ENCODE measurements at places on chromosomes 16 and 17.

- DNase-seq = no peak
These were observed 155.2 kb upstream of the KCNJ16 start for GRCh38 chr17:69919789-69920188.

- no peak for DNase-seq
These were observed 43.6 kb upstream of the PEMT start for GRCh38 chr17:17635126-17635525.

DNA sequence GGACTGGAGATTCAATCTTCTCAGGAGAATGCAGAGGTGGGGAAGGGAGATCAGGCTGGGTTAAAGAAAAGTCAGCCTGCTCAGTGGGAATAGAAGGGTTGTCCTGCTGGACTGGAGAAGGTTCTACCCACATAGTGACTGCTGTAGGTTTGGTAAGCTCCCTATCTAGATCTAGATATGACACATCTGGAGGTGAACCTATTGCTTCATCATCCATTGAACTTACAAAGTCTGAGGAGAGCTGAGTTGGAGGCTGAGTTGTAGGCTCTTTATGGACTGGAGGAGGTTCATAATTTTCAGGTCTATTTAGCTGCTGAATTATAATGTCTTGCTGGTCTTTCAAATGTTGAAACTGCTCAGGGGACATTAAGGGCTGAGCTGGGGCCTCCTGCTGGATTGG, 46.0 kb upstream of the NF1 start:
- DNase-seq = no peak

GRCh38 chr17:68993112-68993511, 37.9 kb upstream of the ABCA8 start:
- no peak for DNase-seq

DNA sequence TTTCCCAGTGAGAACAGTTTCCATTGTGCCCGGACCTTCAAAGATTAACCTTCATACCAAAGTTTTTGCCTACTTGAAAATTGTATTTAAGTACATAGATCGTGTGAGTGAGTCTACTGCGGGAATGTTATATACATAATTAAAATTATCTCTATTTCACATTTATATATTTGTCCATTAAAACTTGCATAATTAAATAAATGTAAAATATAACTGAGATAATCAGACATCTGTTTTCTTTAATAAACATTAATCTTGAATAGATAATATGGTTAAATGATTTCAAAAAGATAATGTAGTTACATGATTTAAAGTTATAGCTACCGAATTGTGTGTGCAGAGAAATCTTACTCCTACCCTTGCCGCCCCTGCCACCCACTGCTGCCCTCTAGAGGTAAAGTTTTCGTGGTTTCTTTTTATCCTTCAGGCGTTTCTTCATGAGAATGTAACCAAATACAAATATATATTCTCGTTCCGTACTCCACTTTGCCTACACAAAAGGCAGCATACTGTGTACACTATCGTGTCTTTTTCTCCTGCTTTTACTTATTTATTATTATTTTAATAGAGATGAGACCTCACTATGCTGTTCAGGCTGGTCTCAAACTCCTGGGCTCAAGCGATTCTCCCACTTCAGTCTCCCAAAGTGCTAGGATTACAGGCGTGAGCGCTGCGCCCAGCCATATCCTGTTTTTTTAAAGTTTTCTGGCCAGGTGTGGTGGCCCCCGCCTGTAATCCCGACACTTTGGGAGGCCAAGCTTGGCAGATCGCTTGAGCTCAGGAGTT, 35.6 kb downstream of the RPA1 start:
- DNase-seq = no peak

DNA sequence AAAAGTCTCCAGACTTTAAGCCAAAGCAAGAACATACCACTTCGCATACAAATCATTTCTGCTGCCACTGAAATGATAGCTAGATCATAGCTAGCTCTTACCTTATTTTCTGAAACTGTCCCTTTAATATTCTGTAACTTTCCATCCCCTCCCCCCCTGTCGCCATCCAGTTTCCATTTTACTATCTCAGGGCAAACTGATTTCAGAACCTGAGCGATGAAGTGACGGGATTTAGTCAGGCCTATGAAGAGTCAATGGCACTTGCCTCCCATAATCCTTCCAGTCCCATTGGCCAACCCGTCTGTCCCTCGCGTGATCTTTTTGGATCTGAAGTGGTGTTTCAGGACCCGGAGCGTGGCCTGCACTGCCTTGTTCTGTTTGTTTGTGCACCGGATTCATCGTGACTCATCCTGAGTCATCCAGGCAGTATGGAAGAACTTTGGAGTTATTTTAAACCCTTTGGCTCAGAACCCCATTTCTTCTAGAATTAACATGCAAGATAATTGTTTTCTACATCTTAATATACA, 199.8 kb upstream of the CHMP6 start:
- peak; percentile 32 for DNase-seq

DNA sequence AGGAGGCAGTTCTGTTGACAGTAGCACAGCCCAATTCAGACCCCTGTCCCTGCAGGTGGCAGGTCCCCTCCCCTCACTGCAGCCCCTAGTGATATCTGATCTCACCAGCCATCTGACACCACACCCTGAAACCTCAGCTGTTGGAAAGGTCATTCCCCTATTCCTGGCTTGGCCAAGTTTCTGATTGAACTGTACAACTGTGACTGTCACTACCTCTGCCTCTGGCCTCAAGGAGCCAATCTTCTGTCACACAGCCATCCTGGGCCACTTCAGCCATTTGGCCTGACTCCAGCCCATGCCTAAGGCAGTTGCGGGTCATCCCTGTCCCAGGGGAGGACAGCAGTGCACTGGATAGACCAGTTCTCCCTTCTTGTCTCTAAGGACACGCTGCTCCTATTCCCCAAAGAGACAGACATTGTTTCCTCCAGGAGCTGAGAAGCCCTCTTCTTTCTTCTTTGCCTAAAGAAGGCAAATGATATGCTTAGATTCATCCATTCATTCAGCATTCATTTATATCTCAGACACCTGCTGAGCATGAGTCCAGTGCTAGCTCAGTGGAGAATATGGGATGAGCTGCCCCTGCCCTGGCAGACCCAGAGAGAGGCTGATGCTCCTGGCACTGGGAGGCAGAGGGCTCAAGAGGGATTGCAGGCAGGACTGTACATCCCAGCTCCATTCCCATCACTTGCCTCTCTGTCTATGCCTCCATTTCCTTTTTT, 4.6 kb upstream of the ALDOA start:
- no peak for DNase-seq

- no peak for DNase-seq
These were observed 19.6 kb upstream of the PMFBP1 start for GRCh38 chr16:72191551-72191950.

DNA sequence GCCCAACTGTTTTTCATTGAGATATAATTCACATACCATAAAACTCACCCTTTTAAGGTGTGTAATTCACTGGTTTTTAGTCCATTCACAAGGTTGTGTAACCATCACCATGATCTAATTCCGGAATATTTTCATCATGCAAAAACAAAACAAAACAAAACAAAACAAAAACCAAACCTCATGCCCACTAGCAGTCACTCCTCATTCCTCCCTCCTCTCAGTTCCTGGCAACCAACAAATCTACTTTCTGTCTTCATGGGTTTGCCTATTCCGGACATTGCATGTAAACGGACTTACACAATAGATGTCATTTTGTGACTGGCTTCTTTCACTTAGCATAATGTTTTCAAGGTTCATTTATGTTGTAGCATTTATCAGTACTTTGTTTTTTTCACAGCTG, 4.5 kb upstream of the NOD2 start:
- DNase-seq = no peak

DNA sequence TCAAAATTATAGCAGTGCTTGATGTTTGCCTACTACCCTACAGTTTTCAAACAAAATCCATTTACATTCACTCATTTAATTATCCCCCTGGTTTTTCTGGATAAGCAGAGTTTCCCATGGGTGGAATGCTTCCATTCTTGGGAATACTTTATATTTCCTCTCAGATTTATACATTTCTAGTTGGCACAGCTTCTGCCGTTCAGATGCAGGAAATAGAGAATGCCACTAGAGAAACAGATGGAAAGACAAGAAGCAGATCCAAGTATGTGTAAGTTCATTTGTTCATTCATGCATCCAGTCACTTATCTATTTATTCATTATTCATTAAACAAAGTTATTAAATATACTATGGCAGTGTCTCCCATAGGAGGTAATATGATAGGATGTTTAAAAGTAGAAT, 65.0 kb upstream of the CACNG5 start:
- no peak for DNase-seq

DNA sequence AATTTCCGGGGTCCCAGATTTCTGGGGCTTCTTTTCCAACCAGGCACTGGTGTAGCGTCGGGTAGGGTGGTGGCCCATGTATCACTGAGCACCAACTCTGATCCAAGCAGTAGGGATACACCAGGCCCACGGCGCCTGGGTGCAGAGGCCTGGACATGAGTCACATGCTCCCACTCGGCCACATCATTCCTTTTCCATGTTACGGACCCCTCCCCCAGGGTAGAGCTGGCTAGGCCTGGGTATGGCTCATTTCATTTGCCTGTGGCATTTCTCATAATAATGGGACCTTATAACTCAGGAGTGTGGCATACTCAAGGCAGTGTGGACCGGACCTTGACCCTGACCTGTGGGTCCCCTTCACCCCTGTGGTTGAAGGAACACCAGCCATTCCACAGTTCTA, 18.0 kb upstream of the NDRG4 start:
- no peak for DNase-seq

DNA sequence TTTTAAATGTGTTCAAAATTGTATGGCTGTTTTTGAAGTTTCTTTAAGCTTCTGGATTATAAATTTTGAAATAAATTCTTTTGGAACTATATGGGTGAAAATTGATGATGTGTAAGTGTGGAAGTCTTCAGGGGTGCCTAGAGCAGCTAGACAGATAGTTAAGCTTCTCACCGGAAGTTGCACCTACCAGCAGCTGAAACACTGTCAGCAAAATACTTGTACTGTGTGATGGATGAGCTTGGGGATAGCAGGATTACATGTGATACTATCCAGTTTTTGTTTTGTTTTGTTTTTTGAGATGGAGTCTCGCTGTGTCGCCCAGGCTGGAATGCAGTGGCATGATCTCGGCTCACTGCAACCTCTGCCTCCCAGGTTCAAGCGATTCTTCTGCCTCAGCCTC, 19.7 kb downstream of the RBL2 start:
- no peak for DNase-seq

DNA sequence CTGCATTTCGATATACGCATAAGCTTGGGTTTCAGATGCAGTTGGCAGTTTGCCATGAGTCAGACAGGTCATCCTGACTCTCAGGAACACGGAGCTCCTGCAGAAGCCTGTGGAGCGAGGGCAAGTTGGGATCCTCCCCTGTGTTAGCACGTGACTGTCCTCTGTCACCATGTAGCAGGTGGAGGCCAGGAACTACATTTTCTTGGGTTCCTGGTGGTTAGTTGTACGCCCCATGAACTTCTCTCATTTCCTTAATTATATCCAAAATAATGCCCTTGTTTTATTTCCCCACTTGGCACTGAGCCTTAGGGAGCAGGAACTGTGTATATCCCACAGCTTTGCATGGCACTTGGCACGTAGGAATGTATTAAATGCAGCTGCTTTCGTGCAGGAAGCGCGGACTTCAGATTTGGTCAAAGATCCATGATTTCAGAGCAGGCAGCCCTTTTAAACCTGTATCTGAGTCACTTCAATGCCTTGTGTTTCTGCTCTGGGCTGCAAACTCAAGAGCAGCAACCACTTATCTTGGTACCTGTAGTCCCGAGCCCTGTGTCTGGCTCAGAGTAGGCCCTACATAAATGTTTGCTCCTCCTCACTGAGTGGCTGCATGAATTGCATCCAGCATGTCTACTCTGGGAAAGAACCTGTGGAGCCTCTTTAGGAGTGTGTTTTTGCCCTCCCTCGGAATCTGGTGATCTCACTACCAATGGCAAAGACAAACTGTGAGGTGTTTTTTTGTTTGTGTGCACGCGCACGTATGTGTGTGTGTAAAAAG, 428.4 kb downstream of the MAF start:
- DNase-seq = peak; percentile 18

DNA sequence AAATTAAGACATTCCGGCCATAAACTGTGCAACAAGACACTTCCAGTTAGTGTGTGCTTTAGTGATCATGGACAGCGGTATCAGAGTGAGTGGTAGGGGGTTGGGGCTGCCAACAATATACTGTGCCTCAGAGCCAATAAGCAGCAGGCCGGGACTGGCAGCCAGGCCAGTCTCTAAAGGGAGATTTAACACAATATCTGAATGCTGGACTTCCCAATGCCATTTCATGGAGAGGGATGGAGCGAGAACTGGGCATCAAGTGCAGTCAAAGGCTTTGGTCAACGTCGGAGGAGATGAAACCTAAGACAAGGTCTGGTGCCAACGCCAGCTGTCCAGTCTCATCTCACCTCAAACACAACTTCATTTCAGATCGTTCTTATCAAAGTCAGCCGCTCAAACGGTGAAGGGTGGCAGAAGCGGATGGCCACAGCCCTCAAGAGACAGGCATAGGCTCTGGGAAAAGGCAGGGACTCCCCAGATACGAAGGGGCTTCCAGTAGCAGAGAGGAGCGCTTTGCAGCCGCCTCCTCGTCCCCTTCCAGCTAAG, 935 bp downstream of the USP32 start:
- DNase-seq = no peak

GRCh38 chr17:82876602-82877379, 37.0 kb upstream of the ZNF750 start:
- DNase-seq = no peak

- no peak for DNase-seq
These were observed 17.2 kb downstream of the UBE2Z start for GRCh38 chr17:48925251-48925990.

- no peak for DNase-seq
These were observed 55.1 kb upstream of the CNTNAP4 start for GRCh38 chr16:76222087-76222486.

GRCh38 chr17:45575126-45575885, 84.8 kb upstream of the PLEKHM1 start:
- DNase-seq = no peak

- no peak for DNase-seq
These were observed 3.7 kb downstream of the DUSP14 start for GRCh38 chr17:37493249-37494027.

DNA sequence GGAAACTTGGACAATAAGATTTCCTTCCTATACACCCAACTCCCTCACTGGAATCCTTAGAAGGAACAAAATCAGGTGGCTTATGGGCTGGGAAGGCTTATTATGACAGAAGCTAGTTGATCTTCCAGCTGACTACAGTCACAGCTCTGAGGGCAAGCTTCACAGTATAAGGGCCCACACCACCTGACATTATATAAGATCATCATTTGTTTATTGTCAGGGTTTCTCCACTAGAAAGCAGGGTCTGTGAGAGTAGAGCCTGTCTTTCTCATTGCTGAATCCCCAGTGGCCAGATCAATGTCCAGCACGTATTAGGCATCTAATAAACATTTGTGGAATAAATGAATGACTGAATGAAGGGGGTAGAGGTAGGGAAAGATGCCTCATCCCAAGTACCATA, 57.8 kb upstream of the PHOSPHO1 start:
- no peak for DNase-seq

- no peak for DNase-seq
These were observed 1.7 kb downstream of the NUPR1 start for GRCh38 chr16:28537076-28537475.
